ENCODE measurements at places on chromosomes 6 and 20.

- no peak for DNase-seq
Measured at GRCh38 chr6:37956711-37957275, 137.3 kb downstream of the ZFAND3 start.

GRCh38 chr6:147579667-147580066, 71.2 kb downstream of the SAMD5 start:
- DNase-seq: no peak

- no peak for DNase-seq
Measured at GRCh38 chr20:53804920-53805894, 211.6 kb upstream of the ZNF217 start.

GRCh38 chr20:10731190-10731965, 57.6 kb upstream of the JAG1 start:
- peak; percentile 25 for DNase-seq

- no peak for DNase-seq
Measured at GRCh38 chr6:14121936-14122344, 4.4 kb downstream of the CD83 start.

Data from fibroblast of skin of abdomen (primary cell).